ENCODE measurements at places on chromosomes 1 and 21.
A peak's percentile ranks its signal among the peaks of the same experiment; 100 is the strongest.

DNA sequence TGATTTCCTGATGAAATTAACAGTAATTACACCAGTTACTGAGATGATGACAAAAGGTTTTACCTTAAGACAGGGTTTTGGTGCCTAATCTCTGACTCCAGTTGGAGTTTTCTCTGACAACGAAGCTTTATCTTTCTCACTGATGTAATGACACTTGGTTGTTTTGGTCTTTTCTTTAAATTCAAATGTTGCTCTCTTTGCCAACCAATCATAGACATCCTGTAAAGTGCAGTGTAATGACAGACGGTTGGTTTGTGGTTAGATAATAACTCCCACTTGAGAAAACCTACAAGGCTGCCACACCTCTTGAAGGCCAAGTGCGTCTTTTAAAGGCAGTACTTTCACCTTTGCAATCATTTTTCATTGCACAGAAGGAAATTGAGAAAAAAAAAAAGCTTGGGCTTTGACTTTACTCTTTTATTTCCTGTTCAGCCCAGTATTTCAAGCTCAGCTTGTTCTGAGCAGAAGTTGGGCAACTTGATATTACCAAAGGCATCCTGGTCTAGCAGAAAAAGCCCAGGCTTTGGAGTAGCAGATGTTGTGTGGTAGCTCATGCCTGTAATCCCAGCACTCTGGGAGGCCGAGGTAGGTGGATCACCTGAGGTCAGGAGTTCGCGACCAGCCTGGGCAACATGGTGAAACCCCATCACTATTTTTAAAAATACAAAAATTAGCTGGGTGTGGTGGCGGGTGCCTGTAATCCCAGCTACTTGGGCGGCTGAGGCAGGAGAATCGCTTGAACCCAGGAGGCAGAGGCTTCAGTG is 14.9 kb downstream of the PDIK1L start:
- peak; percentile 29 for DNase-seq

GRCh38 chr1:245322673-245323072 is 167.9 kb downstream of the KIF26B start:
- DNase-seq: no peak

DNA sequence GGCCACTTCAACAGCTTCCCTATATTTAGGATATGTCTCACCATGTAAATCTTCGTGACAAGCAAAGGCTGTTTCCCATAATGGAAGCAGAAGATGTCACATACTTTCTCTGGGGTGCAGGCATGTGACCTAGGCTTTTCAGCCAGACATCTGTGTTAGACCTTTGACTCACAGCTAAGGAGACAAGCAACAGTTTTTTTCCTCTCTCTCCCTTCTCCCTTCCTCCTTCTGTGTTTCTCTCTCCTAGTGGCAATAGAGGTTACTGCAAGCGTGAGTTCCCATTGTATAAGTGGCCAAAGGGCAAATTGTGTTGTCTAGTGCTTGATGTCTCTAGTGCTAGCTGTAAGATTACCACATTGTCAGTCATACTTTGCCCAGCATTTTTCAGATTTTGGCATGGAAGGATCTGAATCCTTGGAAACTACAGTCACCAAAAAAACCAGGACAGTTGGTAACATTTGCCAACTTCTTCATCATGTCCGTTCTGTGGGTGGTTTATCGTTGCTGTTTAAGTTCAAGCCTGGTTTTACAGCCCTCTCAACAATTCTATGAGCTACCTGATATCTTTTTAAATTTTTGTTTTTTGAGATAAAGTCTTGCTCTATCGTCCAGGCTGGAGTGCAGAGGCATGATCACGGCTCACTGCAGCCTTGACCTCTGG is 44.4 kb upstream of the RABGAP1L start:
- DNase-seq: no peak

GRCh38 chr1:247079141-247079874 is 697 bp upstream of the ZNF670 start:
- DNase-seq: no peak

DNA sequence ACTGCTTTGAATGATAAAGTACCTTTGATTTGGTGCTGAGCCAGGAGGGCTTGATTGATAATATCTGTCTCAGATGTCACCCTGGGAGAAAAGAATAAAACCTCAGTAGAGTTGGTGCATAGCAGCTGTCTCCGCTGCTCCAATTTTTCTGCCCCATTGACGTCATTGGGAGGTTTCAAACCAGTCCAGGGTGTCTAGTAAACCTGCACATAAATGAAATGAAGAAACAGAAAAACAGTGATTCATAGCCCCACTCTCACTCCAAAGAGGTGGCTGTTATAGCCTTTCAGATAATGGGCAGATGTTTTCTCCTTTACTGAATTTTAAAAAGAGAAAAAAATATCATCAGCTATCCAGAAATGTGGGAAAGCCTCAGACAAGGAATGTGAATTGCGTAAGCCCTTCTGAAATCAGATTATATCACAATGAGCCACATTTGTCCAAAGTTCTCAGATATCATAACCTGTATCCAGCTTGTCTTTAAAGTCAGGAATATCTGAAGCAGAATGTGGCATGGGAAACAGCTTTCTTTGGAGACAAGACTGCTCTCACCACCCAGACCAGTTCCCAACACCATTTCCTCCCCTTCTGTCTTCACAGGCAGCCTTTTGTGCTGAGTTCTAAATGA is 351.3 kb upstream of the SGIP1 start:
- DNase-seq: no peak

DNA sequence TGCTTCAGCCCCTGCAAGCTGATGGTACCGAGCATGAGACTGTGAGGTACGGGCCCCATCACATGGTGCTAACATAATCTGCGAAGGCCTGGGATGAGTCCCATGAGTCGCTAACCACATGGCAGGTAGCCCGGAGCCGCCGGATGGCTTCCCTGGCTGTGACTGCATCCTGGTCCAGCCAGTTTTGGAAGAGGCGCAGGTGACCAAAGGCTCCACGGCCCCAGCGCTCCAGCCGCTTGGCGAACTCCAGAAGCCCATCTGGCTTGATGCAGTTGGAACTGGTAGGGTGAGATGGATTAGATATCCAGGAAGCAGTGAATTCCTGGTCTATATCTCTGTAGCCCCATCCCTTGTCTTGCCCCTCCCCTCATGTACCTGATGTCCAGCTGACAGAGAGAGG is 24.6 kb downstream of the LRRC41 start:
- no peak for DNase-seq

Measured in stimulated activated CD4-positive, alpha-beta T cell treated with anti-CD3 and anti-CD28 coated beads, TNF-alpha, amount 100 ng/mL, for 1 hour (primary cell).